Activated T-helper 1 cell treated with Interleukin-2 at 50 U/mL for 16 hours (primary cell): ENCODE measurements at places on chromosomes 5 and 9.

DNA sequence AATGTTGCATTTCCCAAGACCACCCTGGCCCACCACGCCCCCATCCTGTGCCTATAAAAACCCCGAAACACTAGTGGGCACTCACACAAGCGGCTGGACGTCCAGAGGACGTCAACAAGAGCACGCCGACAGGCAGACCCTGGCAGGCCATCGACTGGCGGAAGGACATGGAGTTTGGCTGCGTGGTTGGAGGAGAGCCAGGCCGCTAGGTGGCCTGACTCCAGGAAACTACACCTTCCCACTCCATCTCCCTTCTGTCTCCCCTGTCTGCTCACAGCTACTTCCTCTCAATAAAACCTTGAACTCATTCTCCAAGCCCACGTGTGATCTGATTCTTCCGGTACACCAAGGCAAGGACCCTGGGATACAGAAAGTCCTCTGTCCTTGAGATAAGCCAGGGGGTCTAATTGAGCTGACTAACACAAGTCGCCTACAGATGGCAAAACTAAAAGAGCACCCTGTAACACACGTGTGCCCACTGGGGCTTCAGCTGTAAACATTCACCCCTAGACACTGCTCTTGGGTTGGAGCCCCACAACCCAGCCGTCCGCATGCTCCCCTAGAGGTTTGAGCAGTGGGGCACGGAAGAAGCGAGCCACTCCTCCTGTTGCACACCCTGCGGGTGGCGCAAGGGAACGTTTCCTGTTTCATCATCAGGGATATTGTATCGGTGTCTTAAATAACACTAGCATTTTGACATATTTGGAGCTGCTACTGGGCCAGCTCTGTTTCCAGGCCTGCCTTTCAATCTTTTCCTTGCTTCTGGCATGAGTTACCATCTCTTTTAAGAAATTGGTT lies 54.5 kb upstream of the TAF11L2 start:
- no peak for DNase-seq

DNA sequence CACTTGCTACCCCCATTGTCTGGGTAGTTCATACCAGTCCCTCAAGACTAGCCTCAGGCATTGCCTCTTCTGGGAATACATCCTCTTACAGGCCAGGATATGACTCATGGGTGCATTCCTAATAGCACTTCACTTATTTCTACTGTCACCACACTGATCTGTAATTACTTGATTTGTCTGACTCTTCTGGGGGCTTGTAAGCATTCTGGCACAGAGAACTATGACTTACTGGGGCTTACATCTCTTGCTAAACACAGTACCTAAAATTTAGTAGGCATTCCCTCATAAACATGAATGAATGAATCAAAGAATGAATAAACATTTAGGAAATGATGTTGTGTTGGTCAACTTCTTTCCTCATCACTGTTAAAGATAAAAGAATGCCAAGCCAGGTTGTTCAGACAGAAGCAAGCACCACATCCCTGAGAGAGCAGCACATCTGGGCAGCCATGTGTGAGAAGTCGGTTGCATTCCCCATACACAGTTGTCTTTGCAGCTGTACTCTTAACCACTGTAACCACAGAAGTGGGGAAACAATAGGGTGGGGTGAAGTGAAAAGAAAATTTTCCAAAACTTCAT lies 27.6 kb downstream of the IL7R start:
- no peak for DNase-seq

DNA sequence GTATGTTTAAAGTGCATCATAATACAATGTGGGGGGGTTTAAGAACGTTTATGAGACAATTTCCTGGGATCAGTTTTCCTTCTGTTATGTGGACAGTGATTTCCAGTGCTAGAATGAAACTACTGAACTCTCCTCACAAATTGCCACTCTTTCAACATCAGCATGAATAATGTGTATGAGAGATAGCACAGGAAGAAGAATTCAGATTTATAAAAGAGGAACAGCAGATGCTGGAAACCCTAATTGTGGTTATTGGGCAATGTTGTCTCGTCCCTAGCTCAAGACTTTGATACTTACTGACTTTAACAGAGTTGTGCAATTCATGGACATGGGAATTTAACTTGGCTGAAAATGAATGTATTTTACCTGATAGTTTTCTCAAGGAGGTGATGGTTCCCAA lies 410.8 kb upstream of the MEF2C start:
- no peak for DNase-seq

DNA sequence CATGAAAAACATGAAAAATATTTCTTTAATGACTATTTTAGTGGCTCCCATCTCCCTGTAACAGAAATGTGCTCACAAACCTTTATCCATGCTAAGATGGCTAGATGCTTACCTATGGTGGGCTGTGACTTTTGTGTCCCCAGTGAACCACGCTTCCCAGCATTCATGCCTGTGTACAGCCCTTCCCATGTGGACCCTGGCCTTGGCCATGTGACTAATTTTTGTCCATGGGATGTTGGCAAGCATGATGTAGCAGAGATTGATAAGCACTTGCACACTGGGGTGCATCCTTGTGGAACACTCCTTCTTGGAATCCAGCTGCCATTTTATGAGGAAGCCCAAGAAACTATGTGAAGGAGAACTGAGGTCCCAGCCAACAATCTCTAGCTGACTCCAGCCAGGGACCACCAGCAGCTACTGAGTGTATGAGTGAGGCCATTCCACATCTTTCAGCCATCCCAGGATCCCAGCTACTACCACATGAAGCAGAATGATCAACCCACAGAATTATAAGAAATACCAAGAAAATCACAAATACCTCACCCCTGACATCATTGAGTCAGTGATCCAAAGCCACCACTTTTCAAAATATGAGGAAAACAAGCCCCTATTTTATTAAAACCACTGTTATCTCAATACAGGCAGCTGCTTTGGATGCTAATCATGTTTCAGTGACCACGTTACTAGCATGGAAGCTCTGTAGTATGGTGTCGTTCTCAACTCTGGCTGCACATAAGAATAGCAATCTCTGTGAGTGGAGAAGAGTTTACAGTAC lies 16.1 kb upstream of the RAI14 start:
- DNase-seq = no peak
